PC-3 (cell line): ENCODE measurements at places on chromosomes 3 and 15. TPM values are rescaled to one million over a fixed set of nuclear protein-coding genes. Genes with fewer than 3 reads are reported as not detected.
A peak's percentile ranks its signal among the peaks of the same experiment; 100 is the strongest.

Gene OSTN
- total RNA-seq = 0.35 and 1.8 TPM in 2 replicates

Gene GPR87
- 13.3 and 14.5 TPM in 2 replicates for total RNA-seq

Gene SLC22A14
- 0.07 TPM in 1 of 2 replicates, not detected in the other for total RNA-seq

Gene NANOGP8
- not detected in 2 replicates for total RNA-seq

DNA sequence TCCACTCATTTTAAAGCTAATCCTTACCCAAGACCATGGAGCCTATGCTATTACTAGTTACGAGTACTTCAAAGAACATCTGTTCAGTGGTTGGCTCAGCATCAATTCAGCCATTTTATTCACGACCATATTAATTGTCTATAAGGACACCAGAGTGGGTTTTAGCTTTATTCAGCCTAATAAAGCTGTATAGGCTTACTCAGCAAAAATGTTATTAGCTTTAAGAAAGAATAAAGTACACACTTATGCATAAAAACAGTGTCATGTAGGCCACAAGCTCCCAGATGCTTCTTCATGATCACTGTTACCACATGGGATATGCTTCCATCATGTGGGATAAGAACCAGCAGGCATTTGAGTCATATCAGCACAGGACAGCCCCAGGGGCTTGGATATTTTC is 87.4 kb upstream of the GPR149 start:
- H3K4me1 ChIP-seq = no peaks in the 10 kb centered on the region
- DNase-seq = no peak
- no peak overlapping the region for H3K4me3 ChIP-seq
- H3K36me3 ChIP-seq = no peaks in the 10 kb centered on the region

GRCh38 chr3:191350396-191351090 is 20.2 kb upstream of the UTS2B start:
- peak overlapping the region; percentile 36; the same call in 1 of the 2 replicates for H3K4me3 ChIP-seq
- peak overlapping the region; percentile 46 for H3K27ac ChIP-seq
- H3K27me3 ChIP-seq = no peaks in the 10 kb centered on the region
- DNase-seq = peak; percentile 86

GRCh38 chr15:100767001-100767825 is 112.4 kb upstream of the ALDH1A3 start:
- peaks cover 6% of the 10 kb centered on the region; the same call in 1 of the 2 replicates for H3K4me1 ChIP-seq
- H3K36me3 ChIP-seq = no peaks in the 10 kb centered on the region
- DNase-seq = no peak
- no peaks in the 10 kb centered on the region for H3K27me3 ChIP-seq

DNA sequence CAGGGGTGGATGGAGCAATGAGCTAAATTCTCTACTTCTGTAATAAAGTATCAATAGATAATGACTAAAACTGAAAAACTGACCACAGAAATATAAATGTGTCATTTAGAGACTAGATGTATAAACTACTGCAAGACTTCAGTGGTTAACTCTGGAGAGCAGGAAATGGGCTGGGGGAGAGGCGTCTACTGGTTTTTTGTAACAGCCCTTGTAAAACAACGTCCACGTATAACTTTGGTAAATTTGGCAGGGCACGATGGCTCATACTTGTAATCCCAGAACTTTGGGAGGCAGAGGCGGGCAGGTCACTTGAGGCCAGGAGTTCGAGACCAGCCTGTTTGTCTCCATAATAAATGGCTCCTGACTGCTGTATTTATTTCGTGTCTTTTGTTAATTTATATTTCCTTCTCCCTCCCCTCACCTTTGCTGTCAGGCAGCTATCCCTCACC is 12.5 kb downstream of the RAB27A start:
- H3K4me1 ChIP-seq = peaks cover 16% of the 10 kb centered on the region
- no peak for DNase-seq
- H3K36me3 ChIP-seq = no peaks in the 10 kb centered on the region
- no peak overlapping the region for H3K27ac ChIP-seq
- H3K27me3 ChIP-seq = no peaks in the 10 kb centered on the region

DNA sequence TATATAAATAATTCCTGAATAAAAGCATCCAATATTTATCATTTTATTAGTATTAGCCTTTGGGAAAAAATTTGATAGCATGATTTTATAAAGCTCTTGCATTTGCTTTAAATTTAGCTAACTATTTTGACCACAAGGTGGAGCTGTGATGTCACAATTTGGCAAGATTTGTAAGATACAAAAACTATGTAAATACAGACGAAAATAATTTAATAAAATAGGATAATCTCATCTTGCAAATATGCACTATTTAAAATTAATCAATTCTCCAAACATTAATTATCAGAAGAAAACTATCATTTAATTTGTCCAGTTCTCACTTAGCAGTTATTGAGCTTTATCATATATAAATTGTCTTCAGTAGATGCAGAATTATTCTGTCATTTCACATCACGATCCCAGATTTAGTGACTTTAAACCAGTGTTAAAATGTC is 95.4 kb downstream of the PLOD2 start:
- H3K4me3 ChIP-seq = no peak overlapping the region
- peak; percentile 82 for DNase-seq
- H3K27me3 ChIP-seq = no peaks in the 10 kb centered on the region
- H3K4me1 ChIP-seq = peaks cover 32% of the 10 kb centered on the region

DNA sequence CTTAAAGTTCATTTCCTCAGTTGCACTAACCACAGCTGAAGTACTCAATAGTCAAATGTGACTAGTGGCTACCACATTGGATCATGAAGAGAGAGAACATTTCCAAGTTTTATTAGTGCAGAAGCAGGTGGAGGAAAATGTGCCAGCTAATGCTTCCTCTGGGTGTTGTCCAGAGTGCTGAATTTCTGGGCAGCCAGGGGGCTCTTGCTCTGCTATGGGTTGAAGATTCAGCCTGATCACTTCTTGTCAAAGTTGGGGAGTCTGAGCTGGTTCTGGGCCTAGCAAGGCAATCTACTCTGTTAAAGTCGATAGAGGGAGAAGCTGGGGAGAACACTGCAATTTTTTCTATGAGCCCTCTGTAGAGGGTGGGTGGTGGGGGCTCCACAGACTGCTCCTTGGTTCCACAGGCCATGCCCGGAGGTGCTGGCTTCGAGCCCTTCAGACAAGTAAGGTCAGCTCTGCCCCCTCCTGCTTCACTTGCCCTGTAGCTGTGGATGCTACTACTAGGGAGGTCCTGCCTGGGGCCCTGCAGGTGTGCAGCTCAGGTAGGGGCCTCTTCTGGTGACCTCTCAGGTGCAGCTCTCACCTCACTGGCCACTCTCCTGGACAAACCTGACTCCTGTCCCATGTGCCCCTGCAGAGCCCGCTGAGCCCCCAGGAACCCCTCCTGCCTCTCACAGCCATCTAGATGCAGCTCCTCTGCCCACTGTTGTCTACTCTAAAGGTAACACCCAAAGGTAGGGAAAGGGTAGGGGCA is 8.2 kb downstream of the ALG3 start:
- H3K4me1 ChIP-seq = no peaks in the 10 kb centered on the region
- no peak overlapping the region for H3K27ac ChIP-seq
- peak; percentile 54 for DNase-seq
